ENCODE measurements at places on chromosomes 7 and 10.

DNA sequence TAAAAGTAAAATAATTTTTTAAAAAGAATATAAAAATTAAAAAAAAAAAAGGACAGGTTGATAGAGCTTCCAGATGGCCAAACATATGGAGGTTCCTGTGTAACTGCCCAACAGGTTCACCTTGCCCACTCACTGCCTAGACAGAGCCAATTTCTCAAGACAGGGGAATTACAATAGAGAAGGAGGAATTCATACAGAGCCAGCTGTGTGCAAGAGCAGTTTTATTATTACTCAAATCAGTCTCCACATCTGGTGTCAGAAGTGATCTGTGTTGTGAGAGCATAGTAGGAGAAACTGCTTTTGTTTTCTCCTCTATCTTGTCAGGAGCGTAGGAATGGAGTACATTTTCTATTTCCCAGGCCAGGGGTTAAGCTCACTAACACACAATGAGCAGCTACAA, 31.0 kb downstream of the C7orf33 start:
- no peak for DNase-seq

- no peak for DNase-seq
Observed at GRCh38 chr10:10911471-10911921, 106.2 kb upstream of the CELF2 start.

DNA sequence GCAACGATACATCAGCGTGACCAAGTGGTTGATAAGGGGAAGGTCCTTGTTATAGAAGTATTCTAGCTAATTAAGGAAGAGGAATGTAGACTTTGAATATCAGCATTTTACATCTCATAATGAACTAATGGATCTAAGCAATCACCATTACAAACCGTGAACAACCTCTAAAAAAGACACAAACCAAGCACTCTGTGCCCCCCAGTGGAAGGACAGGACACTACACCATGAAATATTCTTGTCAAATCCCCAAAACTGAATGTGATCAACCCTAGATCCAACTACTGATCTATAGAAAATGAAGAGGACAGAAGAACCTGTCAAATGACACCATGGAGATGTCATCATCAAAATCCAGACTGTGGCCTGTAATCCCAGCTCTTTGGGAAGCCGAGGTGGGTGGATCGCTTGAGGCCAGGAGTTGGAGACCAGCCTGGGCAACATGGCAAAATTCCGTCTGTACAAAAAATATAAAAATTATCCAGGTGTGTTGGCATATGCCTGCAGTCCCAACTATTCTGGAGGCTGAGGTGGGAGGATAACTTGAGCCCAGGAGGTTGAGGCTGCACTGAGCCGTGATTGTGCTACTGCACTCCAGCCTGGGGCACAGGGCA, 111.3 kb upstream of the CARD11 start:
- DNase-seq: no peak

DNA sequence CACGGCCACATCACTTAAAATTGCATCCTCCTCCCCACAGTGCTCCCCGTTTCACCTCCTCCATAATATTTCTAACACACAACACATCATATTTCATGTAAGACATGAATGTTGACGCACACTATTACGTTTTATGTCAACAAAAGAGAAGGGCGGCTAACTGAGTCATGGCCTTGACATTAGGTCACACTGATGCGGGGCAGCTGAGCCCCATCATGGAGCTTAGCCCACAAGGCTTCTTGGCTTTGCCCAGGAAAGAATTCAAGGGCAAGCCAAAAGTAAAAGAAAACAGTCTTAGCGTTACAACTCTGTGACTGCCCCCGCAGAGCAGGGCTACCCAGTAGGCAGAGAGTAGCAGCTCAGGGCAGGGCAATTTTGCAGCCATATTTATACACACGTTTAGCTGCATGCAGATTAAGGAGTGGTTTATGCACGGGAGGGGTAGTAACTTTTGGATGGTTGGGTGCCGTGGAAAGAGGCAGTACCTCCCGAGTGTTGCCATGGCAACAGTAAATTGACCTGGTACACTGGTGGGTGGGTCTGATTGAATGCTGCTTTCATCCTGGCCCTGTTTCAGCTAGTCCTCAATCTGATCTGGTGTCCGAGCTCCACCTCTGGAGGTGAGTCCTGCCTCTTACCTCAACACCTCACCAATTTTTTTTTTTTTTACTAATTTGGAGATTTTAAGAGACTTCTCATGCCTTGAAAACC, 156.2 kb upstream of the FRMD4A start:
- DNase-seq: no peak

DNA sequence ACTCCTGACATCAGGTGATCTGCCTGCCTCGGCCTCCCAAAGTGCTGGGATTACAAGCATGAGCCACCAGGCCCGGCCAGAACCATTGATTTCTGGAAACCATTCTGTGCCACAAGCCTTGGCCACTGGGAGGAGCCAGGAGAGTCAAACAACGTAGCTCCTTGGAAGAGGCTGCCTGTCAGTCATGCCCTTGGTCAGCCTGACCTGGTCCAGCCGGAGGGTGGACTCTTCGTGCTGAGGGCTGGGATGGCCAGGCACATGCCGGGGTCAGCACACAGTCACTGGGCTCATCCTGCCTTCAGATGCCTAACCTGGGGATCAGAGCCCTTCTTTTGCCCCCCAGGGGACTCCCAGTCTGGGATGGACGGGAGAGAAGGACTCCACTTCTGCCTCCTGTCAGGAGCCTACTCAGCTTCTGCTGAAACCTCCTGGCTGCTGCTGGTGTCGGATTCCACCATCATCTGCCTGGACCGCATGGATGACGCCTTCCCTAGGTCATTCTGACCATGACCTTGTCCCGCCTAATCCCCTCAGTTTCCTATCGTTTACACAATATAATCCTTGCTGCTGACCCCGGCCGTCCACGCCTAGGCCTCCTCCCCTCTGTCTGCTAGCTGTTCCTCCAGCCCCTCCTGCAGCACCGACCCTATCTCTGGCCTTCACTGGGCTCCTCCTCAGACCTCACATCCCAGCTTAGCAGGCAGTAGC, 30.4 kb downstream of the TMEM270 start:
- no peak for DNase-seq

DNA sequence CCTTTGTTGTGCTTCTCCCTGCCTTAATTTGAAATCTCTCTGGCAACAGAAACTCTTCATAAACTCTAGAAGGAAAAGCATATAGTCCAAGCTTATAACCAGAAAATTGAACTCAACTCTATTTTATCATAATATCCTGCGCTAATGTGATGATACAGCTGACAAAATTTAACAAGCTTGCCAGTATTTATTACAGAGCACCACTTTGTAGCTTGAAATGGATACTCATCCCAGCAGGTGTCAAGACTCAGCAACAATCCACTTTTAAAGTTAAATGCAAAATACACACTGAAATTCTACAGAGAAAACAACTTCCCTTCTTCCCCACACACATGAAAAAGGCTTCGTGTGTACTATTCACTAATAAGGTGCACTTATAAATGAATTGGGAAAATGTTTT, 228.9 kb downstream of the AGMO start:
- DNase-seq: no peak

GRCh38 chr7:88826222-88826621, 30.7 kb upstream of the TEX47 start:
- no peak for DNase-seq

DNA sequence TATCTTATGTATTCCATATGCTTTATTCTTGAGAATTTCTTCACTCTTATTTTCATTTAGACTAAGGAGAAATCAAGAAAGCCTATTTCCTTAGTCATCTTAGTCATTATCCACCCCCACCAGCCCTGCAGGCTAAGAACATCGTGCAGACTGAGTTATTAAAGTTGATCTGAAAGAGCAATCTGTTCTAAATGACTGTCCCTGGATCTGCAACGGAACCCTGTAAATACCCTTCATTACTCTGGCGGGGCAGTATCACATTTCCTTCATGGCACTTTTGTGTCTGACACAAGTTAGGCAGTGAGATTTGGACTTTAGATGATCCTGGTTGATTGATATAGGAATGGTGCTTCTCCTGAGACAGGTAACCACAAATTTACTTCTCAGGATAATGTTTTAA, 3.5 kb upstream of the MYPN start:
- DNase-seq: no peak

- DNase-seq: no peak
Observed at GRCh38 chr7:134707663-134708378, 61.2 kb downstream of the BPGM start.

- DNase-seq: no peak
Observed at GRCh38 chr10:58712982-58713381, 200.3 kb downstream of the BICC1 start.

DNA sequence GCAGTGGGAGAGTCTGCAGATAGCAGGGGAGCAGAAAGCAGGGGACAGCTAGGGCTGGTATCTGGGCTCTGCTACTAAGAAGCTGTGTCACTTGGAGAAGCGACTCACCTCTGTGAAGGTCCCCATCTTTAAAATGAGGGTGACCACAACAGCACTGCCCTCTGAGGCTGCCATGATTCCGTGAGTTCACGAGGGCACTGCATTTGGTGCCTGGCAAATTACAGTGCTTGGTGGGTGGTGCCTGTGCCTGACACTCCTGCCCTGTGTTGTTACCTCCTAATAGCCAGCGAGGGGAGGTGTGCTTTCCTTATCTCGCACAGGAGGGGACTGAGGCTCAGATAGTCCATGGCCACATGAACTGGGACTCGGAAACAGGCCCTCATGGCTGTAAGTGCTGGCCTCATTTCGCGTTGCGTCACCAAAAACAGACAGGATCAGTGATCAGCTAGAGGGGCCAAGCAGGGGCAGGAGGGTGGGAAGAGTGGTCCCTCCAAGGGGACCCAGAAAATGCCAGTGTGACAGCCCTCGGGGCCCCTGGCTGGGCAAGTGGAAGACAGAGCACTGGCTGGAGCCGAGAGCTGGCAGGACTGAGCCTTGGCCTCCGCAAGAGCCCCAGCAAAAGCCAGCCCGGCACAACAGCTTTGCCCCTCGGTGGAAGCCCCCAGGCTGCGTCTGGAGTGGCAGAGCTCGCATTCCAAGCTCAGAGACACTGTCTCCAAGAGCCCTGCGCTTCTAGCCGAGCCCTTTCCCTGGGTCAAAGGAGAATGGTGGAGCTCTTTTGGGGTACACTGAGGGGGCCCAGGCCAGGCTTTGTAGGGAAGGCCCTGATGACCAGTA, 17.3 kb upstream of the BNIP3 start:
- no peak for DNase-seq

DNA sequence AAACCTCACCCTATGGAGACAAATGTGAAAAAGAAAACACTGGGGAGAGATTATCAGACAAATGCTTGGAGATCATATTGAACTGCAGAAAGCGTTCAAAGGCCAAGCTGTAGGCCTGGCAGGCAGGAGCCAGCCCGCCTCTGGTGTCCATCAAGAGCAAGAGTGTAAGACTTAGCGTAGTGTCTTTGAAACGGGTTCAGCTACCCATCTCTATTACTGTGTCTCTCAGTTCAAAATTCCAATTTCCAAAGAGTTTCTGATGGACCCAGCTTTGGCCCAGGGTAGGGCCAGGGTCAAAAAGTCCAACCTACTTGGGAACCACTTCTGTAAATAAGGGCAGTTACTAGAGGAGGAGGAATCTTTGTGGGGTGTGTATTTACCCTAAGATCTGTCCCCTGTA, 45.4 kb upstream of the HBP1 start:
- no peak for DNase-seq

DNA sequence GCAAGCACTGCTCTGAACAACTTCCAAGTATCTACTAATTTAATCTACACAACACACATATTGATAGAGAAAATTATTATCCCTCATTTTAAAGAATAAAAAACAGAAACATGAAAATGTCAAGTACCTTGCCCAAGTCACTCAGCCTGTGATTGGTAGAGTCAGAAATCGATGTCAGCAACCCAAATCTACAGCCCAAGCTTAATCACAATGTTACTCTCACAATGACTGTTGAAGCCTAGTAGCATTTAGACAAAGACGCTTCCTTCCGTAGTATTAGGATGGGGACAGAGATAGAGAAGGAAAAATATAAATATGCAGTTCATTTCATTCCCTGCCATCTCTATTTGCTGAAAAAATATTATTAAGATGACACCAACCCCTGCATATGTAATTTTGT, 242.5 kb downstream of the ELMO1 start:
- DNase-seq: no peak

- DNase-seq: no peak
Observed at GRCh38 chr10:29763396-29763795, 128.6 kb upstream of the SVIL start.

GRCh38 chr7:129213828-129214227, 11.0 kb upstream of the AHCYL2 start:
- DNase-seq: no peak

- DNase-seq: no peak
Observed at GRCh38 chr7:111137296-111138192, 46.6 kb downstream of the LRRN3 start.

- DNase-seq: no peak
Observed at GRCh38 chr7:80183351-80183750, 48.7 kb downstream of the GNAI1 start.

DNA sequence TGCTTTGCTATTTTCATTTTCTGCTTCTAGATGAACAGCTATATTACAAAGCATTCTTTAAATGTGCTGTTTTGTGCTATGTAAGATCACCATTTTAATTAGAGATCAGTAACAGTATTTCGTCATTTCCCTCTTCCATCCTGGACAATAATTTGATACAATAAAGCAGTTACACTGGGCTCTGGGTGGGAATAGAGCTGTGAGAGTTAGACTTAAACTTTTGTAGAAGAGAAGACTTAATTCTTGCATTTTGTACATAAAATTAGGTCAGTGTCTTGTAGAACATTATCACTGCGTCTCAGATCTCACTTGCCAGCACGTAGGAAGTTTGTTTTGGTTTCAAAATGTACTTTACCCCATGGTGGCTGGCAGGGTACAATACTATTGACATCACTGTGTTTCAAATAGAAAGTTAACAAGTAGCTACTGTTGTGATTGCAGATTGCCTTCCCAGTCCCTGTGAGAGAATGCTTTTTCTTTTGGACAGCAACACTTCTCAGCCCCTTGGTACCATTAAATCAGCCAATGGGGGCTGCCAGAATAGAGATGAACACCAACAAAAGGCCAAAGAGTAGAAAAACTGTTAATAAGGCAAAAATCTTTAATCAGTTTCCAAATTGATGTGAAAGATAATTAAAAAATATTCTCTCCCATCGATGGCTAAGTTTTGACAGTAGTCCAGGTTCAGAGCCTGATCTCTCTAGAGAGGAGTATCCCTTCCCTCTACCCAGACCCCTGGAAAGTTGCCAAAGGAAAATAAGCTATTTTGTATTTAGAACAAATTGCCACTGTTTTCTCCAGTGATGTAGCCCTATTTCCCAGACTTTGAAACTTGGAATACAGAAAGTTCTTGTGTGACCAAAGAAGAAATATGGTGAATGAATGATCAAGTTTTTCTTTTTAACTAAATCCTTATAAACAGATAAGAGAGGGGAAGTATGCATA, 35.1 kb downstream of the SMNDC1 start:
- peak; percentile 74 for DNase-seq

- DNase-seq: no peak
Observed at GRCh38 chr7:143811-144453, 48.4 kb upstream of the FAM20C start.

- DNase-seq: no peak
Observed at GRCh38 chr10:6108631-6109443, 20.0 kb downstream of the RBM17 start.

All from left lobe of liver (tissue), 2 donors.